ENCODE measurements at places on chromosomes 4 and X.

DNA sequence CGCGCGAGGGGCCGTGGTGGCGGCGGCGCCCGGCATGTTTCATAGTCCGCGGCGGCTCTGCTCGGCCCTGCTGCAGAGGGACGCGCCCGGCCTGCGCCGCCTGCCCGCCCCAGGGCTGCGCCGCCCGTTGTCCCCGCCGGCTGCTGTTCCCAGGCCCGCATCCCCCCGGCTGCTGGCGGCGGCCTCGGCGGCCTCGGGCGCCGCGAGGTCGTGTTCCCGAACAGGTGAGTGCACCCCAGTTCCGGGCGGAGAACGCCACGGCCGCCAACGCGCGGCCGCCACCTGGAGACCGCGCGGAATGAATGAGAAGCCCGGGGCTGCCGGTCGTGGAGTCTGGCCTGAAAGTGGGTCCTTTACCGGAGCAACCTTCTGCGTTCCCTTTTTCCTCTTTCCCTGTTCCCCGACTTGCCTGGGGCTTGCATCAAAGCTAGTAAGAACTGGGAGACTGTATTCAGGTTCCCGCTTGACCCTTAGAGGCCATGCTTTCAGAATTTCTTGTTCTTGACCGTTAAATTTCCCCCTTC, 429 bp downstream of the NOCT start:
- DNase-seq, result peak; percentile 63

- no peak for DNase-seq
These were observed 6.4 kb upstream of the LONRF3 start for GRCh38 chrX:118968031-118968430.

GRCh38 chr4:34412911-34413310, 1831.4 kb downstream of the ARAP2 start:
- no peak for DNase-seq

DNA sequence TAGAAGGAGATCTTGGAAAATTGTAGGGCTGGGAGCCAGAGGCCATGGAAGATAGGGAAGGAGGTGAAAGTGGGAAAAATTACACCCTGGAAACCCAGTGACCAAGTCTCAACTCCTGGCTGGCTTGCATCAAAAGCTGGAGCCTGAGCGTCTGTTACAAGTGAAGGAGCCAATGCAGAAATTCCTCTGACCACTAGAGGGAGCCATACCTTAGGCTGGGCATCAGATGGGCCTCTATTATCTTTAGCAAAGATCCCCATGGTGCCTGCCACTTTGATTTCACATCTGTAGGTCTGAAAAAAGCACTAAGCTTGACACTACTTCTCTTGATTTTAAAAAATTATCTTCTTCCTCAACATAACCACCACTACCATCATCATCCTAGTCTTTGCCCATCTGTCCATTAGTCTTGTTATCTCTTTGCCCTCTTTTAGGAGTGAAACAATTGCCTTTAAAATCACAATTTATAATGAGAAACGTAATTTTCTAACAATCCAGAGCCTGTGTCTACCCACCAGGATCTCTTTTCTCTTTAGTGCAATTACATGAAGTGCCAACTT, 62.9 kb downstream of the ANAPC4 start:
- peak; percentile 82 for DNase-seq

GRCh38 chr4:129371926-129372325, 276.0 kb downstream of the C4orf33 start:
- no peak for DNase-seq

- DNase-seq, result no peak
These were observed 24.8 kb downstream of the CDKN2AIP start for GRCh38 chr4:183469285-183469684.

GRCh38 chr4:55253948-55254593, 92.0 kb upstream of the SRD5A3 start:
- no peak for DNase-seq

- DNase-seq, result no peak
These were observed 99.2 kb upstream of the TENM3 start for GRCh38 chr4:182143822-182144625.

DNA sequence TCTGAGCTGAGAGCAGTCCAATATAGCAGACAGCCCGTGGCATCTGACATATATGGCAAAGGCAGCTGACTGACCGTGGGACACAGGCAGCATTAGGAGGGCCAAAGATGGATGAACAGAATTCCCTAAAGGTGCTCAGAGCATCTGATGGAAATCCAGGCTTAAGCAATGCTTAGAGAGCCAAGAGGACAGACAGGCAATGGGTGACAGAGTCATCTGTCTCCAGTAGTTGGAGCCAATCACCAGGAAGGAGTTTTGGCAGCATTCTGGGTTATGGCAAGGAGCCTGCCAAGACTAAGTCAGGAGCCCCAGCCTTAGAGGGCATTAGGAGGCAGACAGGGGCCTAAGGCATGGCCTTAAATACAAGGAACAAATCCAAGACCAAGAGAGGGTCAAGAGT, 153.3 kb upstream of the USP9X start:
- no peak for DNase-seq

DNA sequence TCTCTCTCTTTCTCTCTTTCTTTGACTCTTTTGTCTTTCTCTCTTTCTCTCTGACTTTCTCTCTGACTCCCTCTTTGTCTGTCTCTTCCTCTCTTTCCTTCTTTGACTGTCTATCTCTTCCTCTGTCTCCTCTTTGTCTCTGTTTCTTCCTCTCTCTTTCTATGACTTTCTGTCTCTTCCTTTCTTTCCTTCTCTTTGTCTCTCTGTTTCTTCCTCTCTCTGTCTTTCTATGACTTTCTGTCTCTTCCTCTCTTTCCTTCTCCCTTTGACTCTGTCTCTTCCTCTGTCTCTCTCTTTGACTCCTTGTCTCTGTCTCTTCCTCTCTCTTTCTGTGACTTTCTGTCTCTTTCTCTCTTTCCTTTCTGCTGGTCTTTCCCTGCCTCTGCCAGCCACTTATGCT, 38.7 kb downstream of the HNRNPD start:
- DNase-seq, result no peak

- DNase-seq, result no peak
These were observed 28.3 kb upstream of the MSANTD1 start for GRCh38 chr4:3220476-3221183.

- DNase-seq, result no peak
These were observed 35.2 kb downstream of the TRIM2 start for GRCh38 chr4:153239409-153239808.

GRCh38 chr4:175127314-175127713, 209.2 kb downstream of the ADAM29 start:
- no peak for DNase-seq

DNA sequence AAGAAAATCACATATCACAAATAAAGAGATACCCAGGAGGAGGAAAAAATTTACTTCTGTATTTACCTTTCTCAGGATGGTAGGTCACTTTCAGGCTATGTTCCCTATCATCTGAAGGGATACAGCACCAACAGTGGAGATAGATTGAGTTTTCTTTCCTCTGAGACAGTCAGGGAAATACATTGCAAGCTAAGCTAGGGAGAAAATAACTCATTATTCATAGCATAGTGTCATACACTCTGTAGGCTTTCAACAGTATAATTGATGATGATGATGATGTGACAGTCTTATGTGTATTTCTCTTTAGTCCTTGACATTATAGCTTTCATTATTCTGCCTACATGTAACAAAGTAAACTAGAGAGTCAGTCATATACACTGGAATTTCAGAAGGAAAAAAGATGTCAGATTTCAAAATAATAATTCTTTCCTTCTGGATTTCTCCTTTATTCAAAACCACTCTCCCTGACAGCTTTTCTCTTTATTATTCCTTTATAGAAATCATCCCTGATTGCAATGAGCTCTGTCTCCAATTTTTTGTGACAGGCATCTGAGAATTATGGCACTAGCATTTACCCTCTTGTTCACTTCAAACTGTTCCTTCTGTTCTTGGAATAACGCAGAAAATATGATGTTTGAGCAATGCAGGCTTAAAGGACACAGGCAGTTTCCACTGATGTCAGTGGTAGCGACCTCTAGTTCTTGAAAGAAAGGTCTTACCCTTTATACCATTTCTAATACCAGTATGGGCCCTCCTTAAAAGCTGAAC, 169.1 kb upstream of the EPHA5 start:
- no peak for DNase-seq

GRCh38 chrX:48083212-48083611, 11.8 kb upstream of the ZNF630 start:
- peak; percentile 70 for DNase-seq

- DNase-seq, result no peak
These were observed 652.2 kb upstream of the DIPK2B start for GRCh38 chrX:45852884-45853283.

GRCh38 chrX:119272882-119273419, 36.9 kb downstream of the PGRMC1 start:
- no peak for DNase-seq

DNA sequence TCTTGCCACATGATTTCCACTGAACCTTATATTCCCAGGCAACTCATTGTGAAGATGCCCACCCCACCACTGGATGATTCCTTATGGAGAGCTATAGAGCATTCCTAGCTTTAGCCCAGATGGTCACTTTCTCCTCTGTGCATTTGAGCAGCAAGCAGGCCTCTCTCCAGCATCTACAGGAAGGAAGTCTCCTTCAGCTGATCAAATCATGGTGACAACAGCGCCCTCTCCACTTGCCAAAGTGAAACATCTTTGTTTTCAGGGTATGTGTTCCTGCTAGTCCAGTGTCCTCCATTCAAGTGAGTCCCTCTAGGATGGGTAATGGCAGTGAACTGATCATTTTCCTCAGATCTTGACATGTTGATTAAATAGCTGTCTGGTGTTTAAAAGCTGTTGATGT, 10.9 kb upstream of the SYTL5 start:
- peak; percentile 6 for DNase-seq

GRCh38 chr4:40316333-40316781, 18.8 kb upstream of the CHRNA9 start:
- peak; percentile 84 for DNase-seq

DNA sequence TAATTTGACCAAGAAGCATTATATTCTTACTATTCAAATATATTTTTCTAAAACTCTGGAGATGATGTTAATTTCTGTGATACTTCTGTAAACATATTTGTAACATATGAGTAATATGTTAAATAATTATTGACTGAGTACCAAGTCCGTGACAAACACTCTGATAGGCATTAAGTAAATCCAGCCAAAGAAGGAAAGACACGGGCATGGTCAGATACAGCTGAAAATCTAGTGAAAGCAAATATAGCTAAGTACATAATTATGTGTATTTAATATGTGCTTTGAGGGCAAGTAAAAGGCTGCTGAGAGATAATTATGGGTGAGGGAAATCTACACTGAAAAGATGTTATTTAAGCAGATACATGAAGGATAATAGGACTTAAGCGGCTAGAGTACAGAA, 1263.6 kb upstream of the ADGRL3 start:
- no peak for DNase-seq

- DNase-seq, result no peak
These were observed 35.0 kb downstream of the SHROOM3 start for GRCh38 chr4:76470064-76470463.

- peak; percentile 19 for DNase-seq
These were observed 52.1 kb downstream of the LEF1 start for GRCh38 chr4:108116423-108117168.

- no peak for DNase-seq
These were observed 275.8 kb upstream of the CLNK start for GRCh38 chr4:10960389-10960788.

- DNase-seq, result peak; percentile 92
These were observed at the start of gene TMEM156 for GRCh38 chr4:39032218-39033085. TMEM156 (minus strand) TSS chr4:39032409; CDS start chr4:39032313, 96 bp downstream.

GRCh38 chr4:184168406-184169019, 49.2 kb downstream of the ENPP6 start:
- peak; percentile 52 for DNase-seq

DNA sequence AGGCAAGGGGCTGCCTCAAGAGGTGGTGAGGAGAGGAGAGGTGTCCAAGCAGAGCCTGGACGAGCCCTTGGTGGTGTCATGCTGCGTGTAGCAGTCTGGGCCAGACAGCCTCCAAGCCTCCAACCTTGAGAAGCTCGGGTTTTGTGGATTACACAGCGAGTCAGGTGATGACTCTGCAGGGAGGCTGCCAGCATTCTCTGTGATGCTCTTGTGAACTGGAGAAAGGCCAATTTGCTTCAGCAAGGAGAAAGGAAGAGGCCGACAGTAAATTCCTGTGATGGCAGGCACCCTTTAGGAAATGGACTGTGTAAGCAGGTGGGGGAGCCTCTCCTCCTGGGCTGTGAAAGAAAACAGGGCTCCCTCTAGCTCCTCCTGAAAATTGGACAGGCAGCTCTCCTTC, 36.0 kb upstream of the CD99L2 start:
- DNase-seq, result no peak

DNA sequence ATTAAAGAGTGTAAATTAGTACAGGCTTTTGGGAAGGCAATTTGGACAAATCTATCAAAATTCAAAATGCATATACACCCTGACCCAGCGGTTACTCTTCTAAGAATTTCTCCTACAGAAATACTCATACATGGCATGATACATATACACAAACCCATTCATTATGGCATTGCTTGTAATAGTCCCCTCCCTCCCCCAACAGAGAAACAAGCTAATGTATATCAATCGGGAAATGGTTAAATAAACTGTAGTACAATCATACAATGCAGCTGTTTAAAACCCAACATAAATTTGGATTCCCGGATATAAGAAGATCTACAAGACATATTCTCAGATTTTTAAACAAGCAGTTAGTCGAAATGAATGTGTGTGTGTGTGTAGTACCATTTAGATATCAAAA, 808 bp downstream of the HUWE1 start:
- no peak for DNase-seq

- DNase-seq, result no peak
These were observed 11.9 kb upstream of the KIT start for GRCh38 chr4:54645830-54646229.

GRCh38 chr4:152729466-152729865, 49.7 kb upstream of the TMEM154 start:
- no peak for DNase-seq

GRCh38 chr4:158903079-158903456, 134.2 kb downstream of the FNIP2 start:
- no peak for DNase-seq

DNA sequence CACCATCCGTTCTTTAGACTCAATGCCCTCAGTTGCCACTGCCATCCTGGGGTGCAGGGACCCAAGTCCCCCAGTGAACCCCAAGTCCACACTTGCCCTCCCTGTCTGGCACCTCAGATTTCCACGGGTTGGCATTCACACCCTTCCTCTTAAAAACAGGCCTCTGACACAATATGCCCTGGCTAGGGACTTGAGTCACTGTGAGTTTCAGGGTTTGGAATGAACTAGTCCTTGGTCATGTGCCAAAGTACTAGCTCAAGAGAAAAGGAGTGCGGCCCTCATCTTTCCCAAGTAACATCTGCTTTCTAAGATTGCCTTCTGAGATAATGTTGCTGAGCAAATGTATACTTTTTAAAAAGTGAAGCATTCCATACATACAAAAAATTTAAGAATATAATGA, 134.0 kb downstream of the MID1 start:
- DNase-seq, result no peak

GRCh38 chr4:141899541-141899940, 263.2 kb downstream of the IL15 start:
- no peak for DNase-seq

DNA sequence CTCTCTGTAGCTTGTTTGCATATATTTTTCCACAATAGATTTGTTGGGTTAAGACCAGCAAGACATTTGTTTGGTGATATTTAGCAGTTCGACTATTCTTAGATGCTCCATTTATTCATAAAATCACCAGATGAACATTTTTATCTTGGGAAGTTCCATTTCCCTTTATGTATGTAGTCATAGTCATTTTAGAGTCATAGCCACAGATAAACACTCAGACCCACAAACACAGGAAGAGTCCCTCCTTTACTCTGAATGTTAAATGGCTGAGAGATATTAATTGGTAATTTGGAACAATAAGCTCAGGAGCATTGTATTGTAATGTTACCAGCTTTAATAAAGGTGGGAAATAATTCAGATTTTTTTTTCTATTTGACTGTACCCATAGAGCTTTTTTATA, 1608.7 kb downstream of the STIM2 start:
- DNase-seq, result no peak
